ENCODE measurements at places on chromosomes 2 and 18.

- no peak for DNase-seq
These were observed 36.5 kb downstream of the NAB1 start for GRCh38 chr2:190685333-190685732.

DNA sequence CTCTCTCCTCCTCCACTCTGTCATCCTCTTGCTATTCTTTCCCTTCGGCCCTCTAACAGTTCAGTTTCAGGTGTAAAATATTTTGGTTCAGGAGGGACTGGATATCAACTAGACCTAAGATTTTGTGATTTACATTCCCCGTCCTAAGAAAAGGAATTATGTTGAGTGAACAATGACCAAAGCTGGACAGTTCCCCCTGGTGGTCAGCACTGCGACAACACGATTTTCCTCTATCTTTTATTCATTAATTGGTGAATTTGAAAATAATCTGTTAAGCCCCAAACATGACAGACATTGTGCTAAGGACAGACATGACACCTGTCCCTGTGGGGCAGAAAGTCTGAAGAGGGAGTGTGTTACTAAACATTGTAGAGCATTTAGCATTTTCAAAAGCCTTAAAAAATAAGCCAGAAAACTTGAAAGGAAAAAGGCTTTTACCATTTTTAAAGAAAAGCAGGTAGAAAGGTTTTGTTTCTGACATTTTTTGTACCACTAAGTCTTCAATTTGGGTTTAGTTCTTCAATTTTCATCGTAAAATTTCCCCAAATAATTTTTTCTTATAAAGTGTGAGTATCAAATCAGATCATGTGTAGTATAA lies 28.4 kb upstream of the GTF2A1L start:
- DNase-seq: no peak

DNA sequence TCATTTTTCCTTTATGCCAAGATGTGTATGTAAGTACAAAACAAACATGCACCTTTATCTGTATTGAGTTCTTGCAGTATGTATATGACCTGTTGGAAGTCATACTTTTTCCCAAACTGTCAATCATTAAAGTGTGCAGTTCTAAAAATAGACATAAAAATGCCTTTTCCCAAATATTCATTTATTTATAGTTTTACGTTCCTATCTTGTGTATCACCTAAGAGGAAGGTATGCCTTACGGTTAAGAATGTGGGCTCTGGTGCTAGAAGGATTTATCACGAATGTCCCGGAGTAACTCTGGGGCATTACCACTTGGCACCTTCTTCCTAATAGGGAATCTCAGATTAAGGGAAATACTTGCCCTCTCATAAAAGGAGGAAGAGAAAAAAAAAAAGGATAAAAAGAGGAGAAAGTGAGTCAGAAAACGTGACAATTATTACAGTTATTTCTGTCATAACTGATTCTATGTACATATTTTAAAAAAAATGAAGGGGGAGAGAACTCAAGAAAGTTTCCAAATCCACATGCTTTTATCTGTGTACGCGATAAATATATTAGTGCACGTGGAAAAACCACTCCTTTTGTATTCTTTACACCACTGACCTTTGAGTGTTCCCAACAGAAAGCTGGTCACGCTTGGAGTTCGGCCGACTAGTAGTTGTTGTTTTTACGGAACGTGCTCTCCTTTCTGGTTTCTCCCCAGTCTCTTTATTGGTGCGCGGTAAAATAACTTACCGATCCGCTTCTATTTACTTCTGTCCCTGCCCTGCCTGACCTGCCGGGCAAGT lies 721 bp downstream of the MCEE start:
- no peak for DNase-seq

DNA sequence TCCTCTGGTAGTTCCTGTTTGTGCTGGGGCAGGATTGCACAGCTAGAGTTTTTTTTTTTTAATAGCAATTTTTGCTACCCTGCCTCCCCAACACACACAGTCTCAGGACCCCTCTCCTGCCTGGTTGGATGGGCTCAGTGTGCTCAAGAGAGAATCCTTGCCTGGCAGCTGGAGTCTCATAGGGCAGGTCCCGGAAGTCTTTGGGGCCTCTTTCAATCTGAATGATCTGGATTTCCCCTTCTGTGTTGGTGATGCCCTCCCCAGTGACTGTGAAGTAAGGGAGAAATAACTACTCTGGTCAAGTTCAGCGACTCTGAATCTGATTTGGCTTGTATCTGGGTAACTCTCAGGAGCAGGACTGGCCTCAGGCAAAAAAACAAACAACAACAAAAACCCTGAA lies 220.6 kb upstream of the LRRTM1 start:
- no peak for DNase-seq

- no peak for DNase-seq
These were observed 27.8 kb upstream of the REL start for GRCh38 chr2:60853531-60853930.

GRCh38 chr18:65477455-65477854 lies 273.4 kb upstream of the CDH7 start:
- DNase-seq: no peak

GRCh38 chr18:60189856-60190255 lies 182.7 kb downstream of the MC4R start:
- no peak for DNase-seq

- no peak for DNase-seq
These were observed 33.8 kb upstream of the NFATC1 start for GRCh38 chr18:79361766-79362522.

GRCh38 chr2:14223576-14223975 lies 408.9 kb upstream of the LRATD1 start:
- DNase-seq: no peak

DNA sequence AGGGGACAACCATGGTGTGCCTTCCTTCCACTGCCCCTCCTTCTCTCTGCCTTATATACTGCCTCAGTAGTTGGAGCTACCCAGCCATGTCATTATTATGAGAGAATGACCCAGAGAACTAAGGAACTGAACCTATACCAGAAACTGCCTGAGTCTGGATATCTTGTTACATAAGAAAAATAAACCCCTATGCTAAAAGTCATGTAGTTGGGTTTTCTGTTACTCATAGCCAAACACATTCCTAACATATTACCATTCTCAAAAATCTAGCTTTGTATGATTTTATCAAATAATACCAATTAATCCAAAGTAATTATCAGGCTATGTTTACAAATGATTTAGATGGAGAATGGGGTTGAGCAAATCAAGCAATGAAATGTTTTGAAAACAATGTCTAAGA lies 15.0 kb upstream of the KLF7 start:
- DNase-seq: no peak

DNA sequence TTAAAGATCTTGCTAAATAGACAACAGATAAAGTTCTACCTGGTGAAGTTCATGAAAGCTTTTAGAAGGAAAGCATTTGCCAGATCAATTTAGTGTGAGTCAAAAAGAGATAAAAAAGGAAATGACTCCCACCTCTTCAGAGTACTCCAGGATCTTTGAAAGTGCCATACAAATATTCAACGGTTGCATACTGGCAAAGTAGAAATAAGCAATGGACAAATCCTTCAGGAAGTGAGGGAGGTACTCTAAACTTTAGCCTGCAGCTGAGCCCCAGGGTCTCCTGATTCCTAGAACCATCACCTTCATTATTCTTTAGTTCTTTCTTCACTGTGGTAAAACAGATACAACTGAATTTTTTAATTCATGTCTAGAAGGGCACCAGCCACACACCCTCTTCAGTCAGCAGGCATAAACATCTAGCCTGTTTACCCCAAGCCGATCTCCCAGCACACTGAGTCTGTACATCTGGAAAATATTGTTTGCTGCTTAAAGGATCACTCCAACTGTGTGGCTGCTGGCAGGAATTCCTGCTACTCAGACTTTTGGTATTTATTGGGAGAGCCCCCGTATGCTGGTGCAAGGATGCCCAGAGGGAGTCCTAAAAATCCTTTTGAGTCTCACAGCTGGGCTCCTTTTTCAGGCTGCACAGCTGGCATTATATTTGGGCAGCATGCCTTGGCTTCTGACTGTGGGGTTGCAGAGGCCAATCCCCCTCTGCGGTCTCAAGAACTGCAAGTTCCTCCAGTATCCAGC lies 72.3 kb upstream of the SESTD1 start:
- no peak for DNase-seq

GRCh38 chr2:181104512-181105115 lies 124.2 kb downstream of the UBE2E3 start:
- DNase-seq: no peak

DNA sequence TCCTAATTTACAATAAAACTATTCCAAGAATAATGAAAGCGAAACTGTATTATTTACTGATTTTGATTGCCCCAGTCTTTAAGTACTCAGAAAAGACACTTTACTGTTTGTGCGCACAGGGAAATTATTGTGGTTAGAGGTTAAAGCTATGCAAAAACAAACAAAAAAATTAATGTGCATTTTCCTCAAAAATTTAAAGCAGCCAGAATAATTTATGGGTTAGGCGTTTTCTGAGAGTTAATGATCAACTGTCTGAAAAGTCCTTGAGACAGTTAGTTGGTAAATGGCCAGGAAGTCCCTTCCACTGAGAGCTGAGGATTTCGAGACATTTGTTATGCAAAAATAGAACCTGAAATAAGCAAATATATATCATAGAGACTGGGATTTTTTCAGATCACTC lies 143.3 kb downstream of the IRS1 start:
- DNase-seq: no peak

- DNase-seq: no peak
These were observed 15.5 kb downstream of the PNO1 start for GRCh38 chr2:68172990-68173700.

DNA sequence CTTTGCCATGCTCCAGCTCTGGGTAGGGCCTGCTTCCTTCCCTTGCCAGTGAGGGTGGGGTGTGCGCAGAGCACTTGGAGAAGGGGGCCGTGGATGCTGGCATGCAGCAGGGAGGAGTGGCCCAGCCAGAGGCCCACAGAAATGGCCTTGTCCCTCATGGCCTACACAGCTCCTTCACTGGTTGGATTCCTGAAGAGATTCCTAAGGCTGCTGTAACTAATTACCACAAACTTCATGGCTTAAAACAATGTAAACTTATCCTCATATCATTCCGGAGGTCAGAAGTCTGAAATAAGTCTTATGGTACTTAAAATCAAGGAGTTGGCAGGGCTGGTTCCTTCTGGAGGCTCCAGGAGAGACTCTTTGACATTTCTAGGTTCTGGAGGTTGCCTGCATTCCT lies 195.2 kb downstream of the GLI2 start:
- no peak for DNase-seq

- DNase-seq: no peak
These were observed 219.4 kb downstream of the TWIST2 start for GRCh38 chr2:239067196-239067865.

DNA sequence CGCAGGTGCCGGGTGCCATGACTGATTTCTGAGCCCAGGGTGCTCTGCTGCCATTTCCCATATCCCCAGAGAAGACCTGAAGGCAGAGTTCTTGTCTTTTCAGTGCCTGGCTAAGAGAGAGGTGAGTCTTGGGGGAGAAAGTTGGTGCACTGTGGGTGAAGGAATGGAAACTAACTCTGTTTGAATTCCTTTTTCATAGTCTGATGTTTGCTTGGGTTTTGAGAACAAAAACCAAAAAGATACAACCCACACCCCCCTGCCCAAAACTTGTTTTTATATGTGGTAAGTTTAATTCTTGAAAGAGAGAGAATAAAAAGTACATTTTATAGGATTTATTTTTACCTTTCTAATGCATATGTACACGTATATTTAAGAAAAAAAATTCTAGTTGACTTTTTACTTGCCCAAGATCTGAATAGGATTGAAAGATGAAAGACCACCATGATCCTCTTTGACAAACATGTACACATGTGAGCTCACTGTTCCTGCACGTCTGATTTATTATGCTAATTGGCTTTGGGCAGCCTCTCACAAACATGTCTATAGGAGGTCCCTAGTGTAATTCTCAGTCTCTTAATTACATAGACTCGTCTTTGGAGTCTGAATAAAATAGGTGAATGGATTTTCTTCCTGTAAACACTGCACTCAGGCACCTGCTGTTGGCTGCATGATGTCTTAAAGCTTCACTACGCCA lies 46.3 kb downstream of the ARL4C start:
- no peak for DNase-seq

DNA sequence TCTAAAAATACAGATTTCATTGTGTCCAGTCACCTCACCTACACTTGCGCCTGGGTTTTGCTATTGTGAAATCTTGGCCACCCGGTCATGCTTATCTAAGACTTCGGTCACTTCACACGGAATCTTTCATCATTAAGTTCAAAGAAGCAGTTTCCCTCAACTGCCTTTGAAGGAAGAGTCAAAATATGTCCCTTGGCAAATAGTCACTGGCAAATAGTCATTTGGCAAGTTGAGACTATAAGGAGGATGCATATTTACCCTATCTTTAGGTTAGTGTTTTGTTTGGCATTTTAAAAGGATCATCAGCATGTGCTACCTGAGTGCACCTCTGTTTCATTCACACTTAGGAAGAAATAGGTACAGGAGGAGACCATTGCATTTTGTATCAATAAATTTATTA lies 95.9 kb downstream of the FEZ2 start:
- no peak for DNase-seq

DNA sequence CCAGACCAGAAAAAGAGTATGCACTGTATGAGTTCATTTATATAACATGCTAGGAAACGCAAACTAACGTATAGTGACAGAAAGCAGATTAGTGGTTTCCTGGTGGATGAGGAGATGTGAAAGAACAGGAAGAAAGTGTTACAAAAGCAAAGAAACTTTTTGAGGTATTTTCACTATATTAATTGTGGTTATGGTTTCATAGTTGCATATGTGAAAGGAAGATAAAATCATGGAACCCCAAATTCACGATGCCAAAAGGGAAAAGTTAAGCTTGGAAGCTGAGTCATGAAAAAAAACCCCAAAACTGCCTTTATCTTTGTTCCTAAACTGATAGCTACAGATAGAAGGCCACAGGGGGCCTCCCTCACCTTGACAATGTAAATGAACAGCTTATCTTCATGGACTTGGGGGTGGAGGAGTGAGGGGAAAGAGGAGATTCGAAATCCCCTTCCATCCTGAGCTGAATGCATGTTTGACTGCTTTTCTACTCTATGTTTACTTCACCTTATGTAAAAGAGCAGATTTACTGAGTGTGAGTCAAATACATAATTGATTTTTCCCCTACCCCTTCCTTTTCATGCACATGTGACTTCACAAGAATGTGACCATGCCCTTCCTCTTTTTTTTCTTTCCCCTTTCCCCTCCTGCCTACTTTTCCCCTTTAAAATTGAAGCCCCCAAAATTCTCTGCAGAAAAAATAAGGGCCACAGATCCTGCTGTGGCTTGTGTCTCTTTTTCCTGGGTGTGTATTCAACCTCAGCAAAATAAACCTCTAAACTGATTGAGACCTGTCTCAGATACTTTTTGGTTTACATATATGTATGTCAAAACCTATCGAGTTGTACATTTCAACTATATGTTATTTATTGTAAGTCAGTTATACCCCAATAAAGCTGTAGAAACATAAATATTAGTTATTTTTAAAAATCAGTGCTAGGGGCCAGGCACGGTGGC lies 100.1 kb upstream of the TLK1 start:
- DNase-seq: no peak

DNA sequence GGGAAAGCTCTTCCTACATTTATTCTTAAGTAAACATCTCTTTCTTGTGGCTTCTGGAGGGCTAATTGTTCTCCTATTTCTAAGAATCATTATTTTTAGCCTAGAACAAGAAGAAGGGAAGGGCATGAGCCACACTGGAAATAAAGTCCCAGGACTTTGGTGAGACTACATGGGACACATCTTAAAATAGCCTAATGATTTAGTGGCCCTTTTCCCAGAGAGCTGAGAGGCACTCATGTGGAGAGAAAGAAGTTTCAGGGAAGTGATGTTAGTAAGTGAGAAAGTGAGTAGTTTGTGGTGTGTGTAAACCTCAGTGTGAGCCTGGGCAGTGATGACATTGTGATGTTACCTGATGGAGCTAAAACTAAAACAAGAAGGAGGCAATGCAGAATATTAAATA lies 14.6 kb downstream of the ITGA4 start:
- DNase-seq: no peak

GRCh38 chr2:149816756-149817551 lies 229.4 kb upstream of the MMADHC start:
- DNase-seq: no peak

Data from T-helper 22 cell (primary cell).